ENCODE measurements at places on chromosomes 5 and 9.
A peak's percentile ranks its signal among the peaks of the same experiment; 100 is the strongest.

- no peak for DNase-seq
Measured at GRCh38 chr9:93007529-93008058, 50.9 kb upstream of the SUSD3 start.

- no peak for DNase-seq
Measured at GRCh38 chr9:69355232-69355631, 30.2 kb downstream of the ENTREP1 start.

DNA sequence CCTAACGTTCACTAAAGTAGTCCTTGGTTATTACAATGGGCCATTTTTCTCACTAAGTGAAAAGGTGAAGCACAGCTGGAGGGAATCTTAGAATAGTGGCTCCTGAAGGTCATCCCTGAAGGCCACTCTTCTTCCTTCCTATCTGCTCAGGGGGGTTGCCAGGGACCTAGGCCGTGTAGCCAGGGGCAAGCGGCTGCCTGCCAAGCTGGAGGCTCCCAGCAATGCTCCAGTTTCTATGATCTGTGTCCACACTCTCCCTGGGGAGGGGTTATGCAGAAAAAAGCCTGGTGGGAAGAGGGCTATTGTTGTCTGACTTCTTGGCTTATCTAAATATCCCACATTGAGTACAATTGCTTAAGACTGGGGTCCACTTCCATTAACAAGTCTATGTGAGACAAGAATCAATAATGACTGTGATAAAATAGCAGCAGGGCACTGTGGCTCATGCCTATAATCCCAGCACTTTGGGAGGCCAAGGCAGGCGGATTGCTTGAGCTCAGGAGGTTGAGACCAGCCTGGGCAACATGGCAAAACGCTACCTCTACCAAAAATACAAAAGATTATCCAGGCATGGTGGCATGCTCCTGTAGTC is 3.8 kb downstream of the NMRK1 start:
- no peak for DNase-seq

- no peak for DNase-seq
Measured at GRCh38 chr5:103674251-103674650, 111.7 kb upstream of the NUDT12 start.

GRCh38 chr5:34735491-34736426 is 79.6 kb downstream of the RAI14 start:
- peak; percentile 68 for DNase-seq

DNA sequence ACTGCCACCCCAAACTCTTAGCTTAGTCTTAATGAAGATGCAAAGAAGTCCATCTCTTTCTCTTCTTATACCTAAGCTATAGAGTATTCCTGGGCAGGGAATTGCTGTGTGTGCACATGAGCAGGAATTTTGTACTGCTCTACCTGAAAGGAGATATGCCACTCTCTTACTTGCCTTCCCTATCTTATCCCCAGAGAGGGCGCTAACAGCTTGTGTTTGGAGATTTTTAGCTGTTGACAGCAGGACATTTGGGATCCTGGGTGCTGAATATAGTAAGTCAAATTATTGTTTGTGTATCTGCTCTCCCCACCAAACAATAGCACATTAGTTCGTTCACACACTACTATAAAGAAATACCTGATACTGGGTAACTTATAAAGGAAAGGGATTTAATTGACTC is 159.5 kb downstream of the GABRG2 start:
- no peak for DNase-seq

DNA sequence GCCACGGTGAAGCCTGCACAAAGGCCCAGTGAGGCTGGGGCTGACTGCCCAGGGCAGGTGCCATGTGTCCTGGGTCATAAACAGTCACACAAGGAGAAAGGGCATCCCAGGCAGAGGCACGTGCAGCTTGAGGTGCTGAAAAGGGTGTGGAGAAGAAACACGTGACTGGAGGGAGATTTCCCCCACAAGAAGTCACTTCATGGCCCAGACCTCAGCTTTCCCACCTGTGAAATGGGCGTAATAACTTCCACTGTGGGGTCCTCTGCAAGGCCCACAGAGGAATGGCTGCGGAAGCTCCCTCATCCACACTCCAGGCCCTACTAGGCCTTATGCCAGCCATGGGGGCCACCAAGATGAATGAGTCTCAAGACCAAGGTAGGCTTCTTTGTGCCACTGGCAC is 20.1 kb upstream of the CPLX2 start:
- DNase-seq, result no peak

DNA sequence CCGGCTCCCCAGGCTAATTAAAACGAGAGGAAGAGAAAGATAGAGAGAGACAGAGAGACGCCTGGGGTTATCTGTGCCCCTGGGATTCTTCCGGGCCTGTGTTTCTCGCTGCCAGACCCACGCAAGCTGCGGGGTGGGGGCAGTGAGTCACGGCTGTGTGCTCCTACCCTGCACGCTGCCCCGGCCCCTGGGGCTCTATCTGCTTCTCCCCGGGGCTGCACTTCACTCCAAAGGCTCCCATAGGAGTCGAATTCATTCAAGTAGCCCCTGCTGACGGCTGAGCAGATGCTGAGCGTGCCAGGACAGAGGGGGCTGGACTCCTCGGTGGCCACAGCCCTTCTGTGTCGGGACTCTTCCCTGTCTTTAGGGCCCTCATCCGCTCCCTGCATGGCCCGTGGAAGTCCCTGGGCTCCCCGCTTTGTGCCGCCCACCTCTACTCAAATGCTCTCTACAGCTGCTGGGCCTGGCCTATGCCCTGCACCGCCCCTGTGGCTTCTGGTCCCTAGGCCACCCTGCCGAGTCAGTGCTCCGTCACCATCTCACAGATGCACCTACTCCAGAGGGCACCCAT is 22.8 kb downstream of the SARDH start:
- peak; percentile 92 for DNase-seq

- DNase-seq, result no peak
Measured at GRCh38 chr5:125814119-125814518, 609.1 kb upstream of the GRAMD2B start.

- DNase-seq, result no peak
Measured at GRCh38 chr9:34218446-34218845, 39.6 kb downstream of the UBAP1 start.

- peak; percentile 61 for DNase-seq
Measured at GRCh38 chr9:101727612-101728524, 10.6 kb downstream of the GRIN3A start.
